Inflammatory macrophage treated with lipopolysaccharide for 4 hours (primary cell): ENCODE measurements at places on chromosomes 3 and 15.
A peak's percentile ranks its signal among the peaks of the same experiment; 100 is the strongest.

- peak; percentile 38 for DNase-seq
Measured at GRCh38 chr3:31106912-31107311, 212.5 kb upstream of the GADL1 start.

GRCh38 chr3:40249168-40249567 lies 60.3 kb upstream of the EIF1B start:
- no peak for DNase-seq

GRCh38 chr3:59644479-59645402 lies 594.9 kb upstream of the CFAP20DC start:
- DNase-seq: no peak

- no peak for DNase-seq
Measured at GRCh38 chr15:64915518-64916227, 4.0 kb downstream of the ANKDD1A start.

DNA sequence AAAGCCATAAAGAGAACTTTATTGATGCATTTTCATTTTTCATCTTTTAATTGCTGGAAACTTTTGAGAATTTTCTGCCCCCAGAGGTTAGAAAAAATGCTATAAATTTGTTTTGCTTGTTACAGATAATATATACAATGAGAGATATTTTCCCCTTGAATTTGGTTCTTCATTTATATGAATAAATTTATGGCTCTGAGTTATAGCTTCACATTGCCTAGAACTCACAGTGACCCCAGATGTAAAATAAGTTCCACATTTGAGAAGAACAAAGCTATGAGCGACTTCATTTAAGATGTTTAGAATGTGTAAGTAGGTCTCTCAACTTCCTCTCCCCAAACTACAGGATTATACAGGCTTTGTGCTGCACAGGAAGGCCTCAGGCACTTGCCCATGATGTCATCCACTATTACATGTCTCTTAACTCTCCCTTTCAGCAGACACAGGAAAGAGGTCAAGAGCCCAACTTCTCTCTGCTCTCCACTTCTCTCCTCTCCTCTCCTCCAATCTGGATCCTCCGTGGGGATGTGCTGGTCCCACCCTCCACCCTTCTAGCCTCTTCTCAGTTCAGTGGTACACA lies 92.8 kb downstream of the DUT start:
- DNase-seq: peak; percentile 36

GRCh38 chr3:20853890-20854289 lies 667.9 kb upstream of the SGO1 start:
- no peak for DNase-seq

- DNase-seq: peak; percentile 56
Measured at GRCh38 chr15:66961407-66961884, 104.0 kb upstream of the SMAD3 start.

DNA sequence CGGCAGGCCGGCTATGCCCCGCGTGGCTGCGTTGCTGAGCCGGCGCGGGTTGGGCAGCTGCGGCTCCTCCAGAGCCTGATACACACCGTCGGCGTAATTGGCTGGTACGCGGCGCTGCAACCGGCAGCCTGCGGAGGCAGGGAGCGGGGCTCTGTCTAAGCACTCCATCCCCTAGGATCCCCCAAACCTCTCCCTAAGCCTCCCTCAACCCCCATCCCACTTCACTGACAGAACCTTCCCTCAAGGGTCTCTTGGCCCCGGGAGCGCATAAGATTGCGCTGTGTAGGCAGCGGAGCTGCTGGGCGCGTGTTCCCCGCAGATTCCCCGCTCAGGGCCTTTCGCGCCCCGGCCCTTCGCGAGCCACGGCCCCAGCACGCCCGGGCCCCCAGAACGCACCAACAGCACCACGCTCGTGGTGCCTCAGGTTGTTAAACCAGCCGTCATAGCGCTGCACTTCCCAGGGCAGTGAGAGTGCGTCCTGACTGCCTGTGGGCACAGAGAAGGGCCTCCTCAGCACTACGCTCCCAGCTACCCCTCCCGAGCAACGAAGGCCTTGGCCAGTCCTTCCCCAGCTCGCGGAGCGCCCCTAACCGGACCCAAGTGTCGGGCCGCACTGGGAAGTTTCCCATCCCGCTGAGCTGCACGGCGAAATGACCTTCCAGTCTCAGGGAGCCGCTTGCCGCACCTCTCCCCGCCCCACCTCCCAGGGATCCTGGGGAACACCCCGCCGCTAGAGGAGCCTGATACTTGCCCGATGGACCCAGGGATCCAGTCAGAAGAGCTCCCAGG lies 1.2 kb downstream of the DUOX2 start:
- DNase-seq: no peak

GRCh38 chr3:20739814-20740213 lies 553.8 kb upstream of the SGO1 start:
- no peak for DNase-seq

DNA sequence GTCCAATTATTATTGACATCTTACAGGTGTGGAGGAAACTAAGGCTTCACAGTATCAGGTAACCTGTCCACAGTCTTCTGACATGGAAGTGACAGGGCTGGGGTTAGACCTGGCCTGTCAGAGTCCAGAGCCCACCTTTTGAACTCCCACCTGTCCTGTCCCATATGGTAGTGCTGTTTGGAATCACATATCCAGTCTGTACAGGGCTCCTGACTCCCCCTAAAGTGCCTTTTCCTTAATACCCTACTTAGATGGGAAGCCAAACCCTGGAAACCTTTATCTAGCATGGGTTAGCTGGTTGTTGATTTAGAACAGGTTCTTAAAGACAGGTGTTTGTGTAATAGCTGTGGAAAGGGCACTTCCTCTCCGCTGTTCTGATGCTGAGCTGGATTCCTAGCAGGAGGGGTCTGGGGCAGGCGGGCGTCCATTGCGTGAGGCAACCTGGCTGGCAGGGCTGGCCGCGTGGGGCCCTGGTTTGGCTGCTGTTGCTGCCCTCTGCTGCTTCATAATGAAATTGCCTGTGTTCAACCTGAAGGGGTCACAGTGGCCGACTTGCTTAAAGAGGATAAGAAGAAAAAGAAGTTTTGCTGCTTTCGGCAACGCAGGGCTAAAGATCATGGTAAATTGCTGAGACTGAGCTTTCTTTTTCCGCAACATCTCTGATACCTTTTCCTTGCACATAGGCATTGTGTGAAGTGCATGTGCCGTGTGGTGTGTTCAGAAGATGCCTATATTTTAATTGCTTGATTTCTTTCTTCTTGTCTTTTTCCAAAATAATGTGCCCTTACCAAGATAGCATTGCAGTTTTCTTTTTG lies 136.2 kb downstream of the CHDH start:
- DNase-seq: peak; percentile 63

DNA sequence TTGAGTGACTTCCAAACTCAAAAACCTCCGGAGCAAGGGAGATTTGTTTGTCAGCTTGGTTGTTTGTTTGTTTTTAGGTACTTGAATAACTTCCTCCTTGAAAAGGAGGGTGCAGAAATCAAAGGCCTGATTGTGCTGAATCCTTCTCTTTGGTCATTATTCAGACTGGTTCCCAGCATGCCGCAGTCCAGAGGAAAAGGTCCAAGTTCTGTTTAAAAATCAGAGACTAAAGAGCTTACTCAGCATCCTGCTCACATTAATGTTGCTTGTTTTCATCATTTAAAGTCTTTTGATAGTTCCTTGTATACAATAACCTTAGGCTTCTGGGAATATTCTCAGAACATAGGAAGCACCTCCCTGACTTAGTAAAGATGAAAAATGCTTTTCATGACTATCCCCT lies 982 bp upstream of the SCG3 start:
- no peak for DNase-seq

- no peak for DNase-seq
Measured at GRCh38 chr3:32607522-32607921, 36.9 kb upstream of the DYNC1LI1 start.

DNA sequence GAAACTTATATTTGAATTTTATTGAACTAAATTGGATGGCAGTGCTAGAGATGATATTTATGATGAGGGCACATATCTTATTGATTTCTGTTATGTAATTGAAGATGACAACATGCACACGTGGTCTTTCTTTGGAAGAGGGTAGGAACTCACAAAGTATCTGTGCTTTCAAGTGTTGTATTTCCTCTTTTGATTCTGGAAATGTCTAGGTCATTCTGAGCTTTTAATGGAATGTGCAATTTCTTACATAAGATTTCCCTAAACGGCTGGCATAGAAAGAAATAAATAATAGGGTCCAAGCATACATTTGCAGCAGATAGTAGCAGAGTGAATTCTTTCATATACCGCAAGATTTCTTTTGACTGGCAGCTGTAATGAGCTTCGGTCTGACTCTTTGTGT lies 10.1 kb upstream of the GPR171 start:
- DNase-seq: peak; percentile 31

GRCh38 chr3:42778644-42779043 lies 5.6 kb upstream of the CCDC13 start:
- no peak for DNase-seq

GRCh38 chr3:47791193-47791855 lies 9.6 kb upstream of the SMARCC1 start:
- no peak for DNase-seq

DNA sequence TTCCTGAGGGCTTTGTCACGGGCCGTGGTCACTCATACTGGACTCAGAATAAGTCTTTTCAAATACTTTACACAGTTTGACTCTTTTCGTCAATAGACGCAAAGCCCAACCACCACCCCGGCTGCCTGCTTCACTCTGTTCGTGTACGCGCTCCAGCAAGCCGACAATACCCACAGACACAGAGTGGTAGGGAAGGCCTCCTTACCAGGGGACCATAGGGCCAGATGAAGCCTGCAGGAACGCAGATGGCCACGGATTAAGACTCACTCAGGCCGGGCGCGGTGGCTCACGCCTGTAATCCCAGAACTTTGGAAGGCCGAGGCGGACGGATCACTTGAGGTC lies 29.7 kb downstream of the EFCAB12 start:
- DNase-seq: peak; percentile 29

GRCh38 chr15:63818191-63818590 lies 15.6 kb downstream of the HERC1 start:
- DNase-seq: no peak

GRCh38 chr3:128922804-128923459 lies 43.5 kb downstream of the ACAD9 start:
- no peak for DNase-seq

GRCh38 chr3:14057701-14058100 lies 67.0 kb downstream of the CHCHD4 start:
- DNase-seq: no peak

- DNase-seq: peak; percentile 1
Measured at GRCh38 chr15:96494505-96494904, 164.0 kb downstream of the NR2F2 start.

GRCh38 chr3:190607021-190607420 lies 93.1 kb downstream of the IL1RAP start:
- no peak for DNase-seq

DNA sequence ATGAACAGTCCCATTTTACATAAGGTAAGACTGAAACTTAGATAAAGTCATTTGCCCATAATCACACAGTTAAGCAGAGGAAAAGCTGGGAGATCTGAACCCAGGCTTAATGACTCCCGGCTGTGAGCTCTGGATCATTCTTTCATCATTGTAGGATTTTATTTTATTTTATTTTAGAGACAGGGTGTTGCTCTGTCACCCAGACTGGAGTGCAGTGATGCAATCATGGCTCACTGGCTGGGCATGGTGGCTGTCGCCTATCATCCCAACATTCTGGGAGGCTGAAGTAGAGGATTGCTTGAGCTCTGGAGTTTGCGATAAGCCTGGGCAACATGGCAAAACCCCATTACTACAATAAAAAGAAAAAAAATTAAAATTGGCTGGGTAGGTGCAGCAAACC lies 31.2 kb upstream of the RAF1 start:
- DNase-seq: no peak

- DNase-seq: no peak
Measured at GRCh38 chr3:114504941-114505628, 211.3 kb downstream of the TIGIT start.

DNA sequence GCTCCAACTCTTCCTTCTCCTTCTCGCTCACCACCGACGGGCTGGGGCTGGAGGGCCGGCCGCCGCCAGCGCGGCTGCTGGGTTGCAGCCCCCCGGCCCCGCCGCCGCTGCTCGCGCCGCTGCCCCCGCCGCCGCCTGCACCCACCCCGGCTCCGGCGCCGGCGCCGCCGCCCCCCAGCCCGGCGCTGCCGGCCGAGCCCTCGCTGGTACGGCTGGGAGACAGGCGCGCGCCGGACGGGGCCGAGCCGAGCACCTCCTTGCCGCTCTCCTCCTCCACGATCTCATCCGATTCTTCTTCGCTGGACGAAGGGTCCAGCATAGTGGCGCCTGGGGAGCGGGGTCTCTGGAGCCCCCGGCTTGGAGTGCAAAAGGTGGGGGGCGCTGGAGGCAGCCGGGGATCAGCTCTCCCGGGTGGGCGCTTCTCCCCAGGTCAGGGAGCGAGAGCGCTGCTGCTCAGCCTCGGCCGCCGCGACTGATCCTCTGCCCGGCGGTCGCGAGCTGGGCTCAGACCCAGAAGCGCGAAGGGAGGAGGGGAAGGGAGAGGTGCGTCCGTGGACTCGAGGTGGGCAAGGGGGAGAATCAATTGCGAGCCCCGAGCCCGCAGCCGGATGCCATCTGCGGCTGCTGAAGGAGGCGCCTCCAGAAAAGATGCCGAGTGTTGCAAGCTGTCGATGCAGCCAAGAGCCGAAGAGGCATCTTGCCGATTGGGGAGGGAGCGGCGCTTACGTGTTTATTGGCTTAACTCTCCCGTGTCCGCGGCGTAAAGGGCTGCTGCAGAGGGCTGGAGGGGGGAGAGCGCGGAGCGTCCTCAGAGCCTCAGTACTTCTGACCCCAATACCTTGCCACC lies at the start of gene CADPS:
TSS of gene CADPS (minus strand) at position 706 of the 847 bp plus-strand sequence. CDS start at position 319, 387 bp downstream.
- no peak for DNase-seq

- DNase-seq: no peak
Measured at GRCh38 chr3:170790647-170791046, 79.3 kb downstream of the RPL22L1 start.

GRCh38 chr3:141830508-141830907 lies 45.9 kb upstream of the ATP1B3 start:
- DNase-seq: no peak

DNA sequence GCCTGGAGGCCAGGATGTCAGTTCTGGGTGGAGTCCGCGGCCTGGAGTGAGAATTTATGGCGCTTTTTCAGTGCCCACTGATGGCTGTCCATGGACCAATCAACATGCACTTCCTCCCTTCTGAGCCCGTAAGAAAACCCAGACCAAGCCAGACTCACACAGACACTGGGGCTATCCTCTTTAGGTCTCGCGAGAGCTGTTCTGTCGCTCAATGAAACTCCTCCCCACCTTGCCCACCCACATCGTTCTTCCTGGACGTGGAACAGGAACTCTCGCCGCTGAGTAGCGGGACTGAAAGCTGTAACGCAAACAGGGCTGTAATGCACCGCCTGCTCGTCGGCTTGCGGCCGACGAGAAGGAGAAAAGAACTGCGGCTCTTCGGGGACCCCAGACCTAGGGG lies 833.0 kb upstream of the CADM2 start:
- no peak for DNase-seq

- DNase-seq: no peak
Measured at GRCh38 chr15:27241943-27242342, 271.0 kb downstream of the GABRG3 start.

DNA sequence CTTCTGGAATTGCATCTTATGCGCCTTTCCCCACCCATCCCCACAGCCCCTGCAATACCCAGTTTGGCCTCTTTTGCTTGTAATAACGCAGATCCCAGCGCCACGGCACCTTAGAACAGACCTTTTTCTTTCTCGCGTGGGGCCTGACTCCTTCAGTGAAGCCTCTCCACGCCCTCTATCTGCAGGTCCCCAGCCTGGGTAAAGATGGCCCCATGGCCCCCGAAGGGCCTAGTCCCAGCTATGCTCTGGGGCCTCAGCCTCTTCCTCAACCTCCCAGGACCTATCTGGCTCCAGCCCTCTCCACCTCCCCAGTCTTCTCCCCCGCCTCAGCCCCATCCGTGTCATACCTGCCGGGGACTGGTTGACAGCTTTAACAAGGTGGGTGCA lies 594 bp downstream of the CRELD1 start:
- DNase-seq: peak; percentile 11

- DNase-seq: peak; percentile 7
Measured at GRCh38 chr3:38992117-38992760, 59.5 kb downstream of the SCN11A start.

- no peak for DNase-seq
Measured at GRCh38 chr3:40877631-40878463, 321.5 kb upstream of the CTNNB1 start.
